Kidney tubule cell (primary cell): ENCODE measurements at places on chromosomes 7 and 10.

GRCh38 chr10:88347597-88348304 lies 235.4 kb downstream of the RNLS start:
- no peak for DNase-seq

GRCh38 chr7:80142853-80143580 lies 8.4 kb downstream of the GNAI1 start:
- no peak for DNase-seq

GRCh38 chr7:139598642-139599041 lies 75.2 kb downstream of the CLEC2L start:
- peak; percentile 68 for DNase-seq

- DNase-seq, result peak; percentile 15
Observed at GRCh38 chr10:6843481-6843881, 263.4 kb upstream of the PRKCQ start.

GRCh38 chr10:71398976-71399375 lies 2.3 kb downstream of the CDH23 start:
- no peak for DNase-seq

- DNase-seq, result no peak
Observed at GRCh38 chr10:60162631-60163030, 227.0 kb downstream of the ANK3 start.

DNA sequence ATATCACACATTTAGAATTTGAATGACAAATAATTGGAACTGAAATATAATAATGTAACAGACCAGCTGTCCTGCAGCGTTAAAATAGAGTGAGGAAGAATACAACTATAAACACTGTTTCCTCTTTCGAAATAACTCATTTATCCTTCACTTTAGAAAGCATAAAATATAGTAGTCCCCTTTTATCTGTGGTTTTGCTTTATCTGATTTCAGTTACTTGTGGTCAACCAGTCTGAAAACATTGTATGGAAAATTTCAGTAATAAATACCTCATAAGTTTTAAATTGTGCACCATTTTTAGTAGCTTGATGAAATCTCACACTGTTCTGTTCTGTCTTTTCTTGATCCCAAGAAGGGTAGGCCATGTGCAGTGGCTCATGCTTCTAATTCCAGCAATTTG lies 31.7 kb downstream of the POLR1F start:
- DNase-seq, result no peak

- DNase-seq, result no peak
Observed at GRCh38 chr7:156680281-156680680, 39.7 kb downstream of the RNF32 start.

DNA sequence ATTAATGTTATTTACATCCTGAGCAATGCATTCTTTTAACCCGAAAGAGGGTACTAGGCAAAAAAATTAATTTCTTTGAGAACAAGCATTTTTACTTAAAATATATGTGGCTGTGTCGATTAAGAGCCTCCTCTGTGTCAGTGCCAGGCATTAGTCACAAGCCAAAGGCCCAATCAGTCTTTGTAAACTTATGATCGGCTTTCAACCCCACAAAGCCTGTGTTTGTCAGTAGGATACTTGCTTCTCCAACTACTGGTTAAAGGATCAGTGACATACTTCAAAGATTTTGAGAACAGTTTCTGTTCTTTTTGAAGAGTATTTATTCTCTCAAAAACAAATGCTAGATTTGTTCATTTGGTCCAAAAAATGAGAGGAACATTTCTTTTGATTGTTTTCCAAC lies 159.3 kb downstream of the NRCAM start:
- DNase-seq, result no peak

- DNase-seq, result no peak
Observed at GRCh38 chr7:93509303-93509702, 65.2 kb downstream of the CALCR start.

- no peak for DNase-seq
Observed at GRCh38 chr7:158933468-158934139, 77.2 kb downstream of the DYNC2I1 start.

DNA sequence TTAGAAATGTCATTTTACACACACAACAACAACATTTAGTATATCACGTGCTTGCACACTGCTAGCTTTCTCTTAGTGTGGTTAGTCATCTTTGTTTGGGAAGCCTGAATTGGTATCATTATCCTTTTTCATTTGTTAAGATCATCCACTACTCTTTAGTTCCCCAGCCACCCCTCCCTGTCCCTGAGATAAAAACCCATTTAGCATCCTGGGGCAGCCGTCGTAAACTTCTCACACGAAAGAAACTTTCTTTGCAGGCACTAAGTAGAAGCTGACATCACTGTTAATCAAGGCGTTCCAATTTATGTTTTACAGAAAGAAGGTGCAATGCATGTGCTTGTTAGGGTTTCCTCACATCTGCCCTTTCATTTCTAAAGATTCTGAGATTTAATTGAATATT lies 475.1 kb upstream of the FZD8 start:
- no peak for DNase-seq

- peak; percentile 79 for DNase-seq
Observed at GRCh38 chr10:65570143-65571010, 1355.5 kb upstream of the LRRTM3 start.
